Stimulated activated CD8-positive, alpha-beta memory T cell treated with anti-CD3 and anti-CD28 coated beads, Interleukin-15, amount 100 ng/mL, for 24 hours (primary cell): ENCODE measurements at places on chromosomes 1 and 21.

DNA sequence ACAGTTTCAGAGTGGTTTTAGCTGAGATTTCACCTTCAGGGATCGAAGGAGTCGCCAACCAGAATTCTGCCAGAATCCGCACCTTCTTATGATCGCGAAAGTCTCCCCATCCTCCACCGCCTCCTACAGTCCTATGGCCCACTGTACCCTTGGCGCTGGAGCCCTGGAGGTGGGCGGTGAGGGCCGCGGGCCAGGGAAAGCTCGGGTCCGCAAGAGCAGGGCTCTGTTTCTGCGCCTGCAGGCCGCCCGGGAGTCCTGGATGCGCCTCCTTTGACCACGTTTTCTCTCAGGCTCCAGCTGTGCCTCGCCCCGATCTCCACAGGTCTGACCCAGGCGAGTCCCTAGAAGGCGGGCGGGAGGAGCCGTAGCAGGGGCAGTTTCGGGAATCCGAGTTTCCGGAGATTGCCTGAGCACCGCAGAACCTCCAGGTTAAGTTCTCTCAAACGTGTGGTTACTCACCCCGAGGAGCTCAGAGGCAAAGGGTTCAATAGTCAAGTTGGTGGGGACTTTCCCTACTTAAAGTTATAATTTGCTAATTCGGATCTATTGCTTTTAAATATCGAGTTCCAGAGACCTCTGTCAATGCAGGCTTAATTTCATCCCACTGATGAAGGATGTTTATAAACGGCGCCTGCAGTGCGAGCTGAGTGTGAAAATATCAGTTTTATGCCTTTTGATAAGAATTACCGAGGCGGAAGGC lies 3.2 kb upstream of the LHX8 start:
- DNase-seq, result no peak

- DNase-seq, result no peak
These were observed 785 bp downstream of the PGLYRP4 start for GRCh38 chr1:153347856-153348255.

DNA sequence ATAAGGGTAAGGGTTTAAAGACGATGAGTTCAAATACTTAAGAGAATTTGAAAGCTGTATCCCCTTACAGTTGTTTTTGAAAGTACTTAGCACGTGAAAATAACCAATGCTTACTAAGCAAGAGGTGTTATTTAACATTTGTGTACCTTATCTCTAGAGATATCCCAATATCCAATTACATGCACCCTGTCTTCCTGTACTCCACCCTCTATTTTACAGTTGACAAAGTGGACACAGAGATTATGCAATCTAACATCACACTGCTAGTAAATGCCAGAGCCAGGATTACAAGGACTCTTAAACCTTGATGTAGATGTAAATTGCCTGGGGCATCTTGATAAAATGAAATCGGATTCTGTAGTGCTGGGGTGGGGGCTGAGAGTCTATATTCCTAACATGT lies 72.0 kb downstream of the GDAP2 start:
- DNase-seq, result no peak

DNA sequence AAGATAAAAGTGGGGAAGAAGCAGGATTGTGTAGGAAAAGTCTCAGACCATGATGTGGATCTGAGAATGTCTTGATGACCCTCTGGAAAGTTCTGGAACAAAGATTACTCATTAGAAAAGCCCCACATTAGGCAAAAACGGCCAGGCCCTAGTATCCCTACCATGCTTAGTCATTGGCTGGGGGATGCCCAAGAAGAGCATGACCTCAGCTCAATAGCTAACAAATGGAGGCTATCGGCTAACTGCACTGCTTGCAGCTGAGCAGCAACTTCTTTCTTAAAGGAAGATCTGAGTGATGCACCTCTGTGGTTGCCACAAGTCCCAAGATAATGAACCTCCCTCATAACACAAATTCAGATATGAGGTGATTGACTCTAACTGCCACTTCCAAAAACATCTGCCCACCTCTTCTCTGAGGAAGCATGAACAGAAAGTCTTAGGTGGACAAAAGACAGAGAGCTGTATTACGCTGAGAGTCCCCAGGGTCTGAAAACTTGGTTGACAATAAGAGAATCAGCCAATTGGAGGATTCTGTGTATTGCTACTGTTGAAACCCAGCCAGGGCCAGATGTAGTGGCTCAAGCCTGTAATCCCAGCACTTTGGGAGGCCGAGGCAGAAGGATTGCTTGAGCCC lies 64.6 kb upstream of the AK4 start:
- no peak for DNase-seq

DNA sequence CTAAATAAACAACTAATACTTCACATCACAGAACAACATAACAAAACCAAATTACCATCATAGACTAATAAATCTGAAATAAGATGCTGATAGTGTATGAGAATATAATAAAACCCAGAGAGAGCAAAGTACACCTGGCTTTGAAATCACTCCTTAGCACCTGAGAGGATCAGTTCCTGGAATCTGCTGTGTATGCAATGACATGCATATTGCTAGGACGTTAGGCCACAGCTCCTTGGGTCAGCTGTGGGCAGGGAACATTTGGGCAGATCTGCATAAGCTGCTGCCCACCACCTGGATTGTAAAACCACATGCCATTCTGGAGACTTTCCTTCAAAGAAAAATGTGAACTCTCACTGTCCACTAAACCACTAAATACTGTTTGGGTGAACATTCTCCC lies 81.1 kb downstream of the NR5A2 start:
- no peak for DNase-seq

DNA sequence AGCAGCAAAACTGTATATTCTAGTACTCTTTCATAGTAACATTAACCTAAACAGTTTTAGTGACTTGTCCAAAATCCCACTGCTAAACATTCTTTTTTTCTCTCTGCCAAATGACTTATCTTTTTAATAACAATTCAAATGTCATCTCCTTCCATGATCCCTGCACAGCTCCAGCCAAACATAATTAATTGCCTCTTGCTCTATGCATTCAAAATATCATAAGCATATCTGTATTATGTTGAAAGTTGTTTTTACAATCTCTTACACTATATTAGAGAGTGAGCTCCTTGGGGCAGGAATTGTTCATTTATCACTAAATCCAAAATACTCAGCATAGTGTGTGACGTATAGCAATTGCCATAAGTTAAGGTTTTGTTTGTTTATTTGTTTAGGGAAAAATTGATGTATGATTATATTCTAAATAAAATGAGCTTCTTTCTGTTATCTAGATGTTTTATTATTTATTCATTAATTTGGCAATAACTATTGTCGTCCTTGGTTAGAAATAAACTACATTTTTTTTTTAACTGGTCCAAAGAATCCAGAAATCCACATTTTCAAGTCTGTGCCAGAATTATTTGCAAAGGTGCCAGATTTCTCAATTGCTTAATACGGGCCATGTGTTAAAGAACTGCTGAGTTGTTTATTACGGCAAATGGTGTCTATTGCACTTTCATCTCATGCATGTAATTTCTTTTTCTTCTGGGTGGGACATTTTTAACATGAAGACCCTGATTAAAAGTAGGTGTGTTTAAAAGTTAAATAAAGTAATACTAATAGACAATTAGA lies 577.2 kb upstream of the ZRANB2 start:
- no peak for DNase-seq

DNA sequence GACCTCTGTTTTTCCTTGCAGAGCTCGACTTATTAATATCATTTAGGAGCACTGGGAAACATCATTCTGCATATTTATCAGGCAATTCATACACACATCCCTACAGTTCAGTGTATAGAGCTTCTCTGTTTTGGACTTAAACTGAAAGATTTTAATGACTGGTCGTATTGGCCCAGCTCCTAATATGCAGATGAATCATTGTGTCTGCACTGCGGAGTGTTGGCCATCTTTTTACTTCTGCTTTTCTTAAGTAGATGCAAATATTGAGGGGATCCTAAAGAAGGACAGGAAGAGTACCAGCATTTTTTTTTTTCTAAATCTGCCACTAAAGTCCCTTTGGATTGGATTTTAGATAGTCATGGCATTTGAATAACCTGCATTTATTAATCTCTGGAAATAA lies 154.8 kb downstream of the BACH1 start:
- DNase-seq, result no peak

- DNase-seq, result no peak
These were observed 8.5 kb upstream of the COL8A2 start for GRCh38 chr1:36133484-36133883.

GRCh38 chr1:8745346-8745745 lies 72.1 kb downstream of the RERE start:
- DNase-seq, result no peak

DNA sequence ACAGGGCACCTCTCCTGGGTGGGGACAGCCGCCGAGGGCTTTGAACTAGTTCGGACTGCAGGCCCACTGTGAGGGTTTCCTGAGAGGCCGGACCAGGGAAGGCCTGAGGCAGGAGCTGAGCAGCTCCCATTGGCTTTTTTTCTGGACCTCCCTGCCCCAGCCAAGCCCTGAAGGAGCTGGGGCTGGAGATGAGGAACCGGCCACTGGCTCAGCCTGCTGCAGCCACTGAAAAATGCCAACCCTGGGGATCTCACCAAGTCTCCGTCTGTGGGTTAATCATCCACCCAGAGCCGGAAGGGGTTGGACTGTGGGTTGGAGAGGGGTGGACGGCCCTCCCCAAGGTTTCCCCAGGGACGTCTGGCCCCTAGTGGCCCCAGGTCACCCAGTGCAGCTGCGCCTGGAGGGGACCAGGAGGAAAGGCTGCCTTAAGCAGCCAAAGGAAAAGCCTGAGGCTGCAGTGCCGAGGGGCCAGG lies 2.5 kb downstream of the VWA1 start:
- no peak for DNase-seq

DNA sequence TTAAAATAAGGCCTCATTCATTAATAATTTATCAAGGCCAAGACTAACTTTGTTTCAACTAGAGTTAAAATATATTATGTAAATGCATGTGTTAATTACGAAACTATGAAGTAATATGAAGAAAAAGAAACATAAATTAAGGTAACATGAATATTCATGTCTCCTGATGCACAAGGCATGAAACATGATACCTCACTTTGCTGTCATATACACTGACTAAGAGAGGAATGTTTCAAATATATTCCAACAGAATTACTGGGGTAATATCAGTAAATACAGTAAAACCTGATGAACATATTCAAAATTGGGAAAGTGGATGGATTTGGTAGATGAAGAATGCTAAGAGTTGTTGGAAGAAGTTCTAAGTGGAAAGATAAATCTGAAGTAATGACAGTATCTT lies 274.6 kb downstream of the LRRC7 start:
- DNase-seq, result no peak

- DNase-seq, result no peak
These were observed 78.2 kb upstream of the ARHGAP29 start for GRCh38 chr1:94315552-94316116.

DNA sequence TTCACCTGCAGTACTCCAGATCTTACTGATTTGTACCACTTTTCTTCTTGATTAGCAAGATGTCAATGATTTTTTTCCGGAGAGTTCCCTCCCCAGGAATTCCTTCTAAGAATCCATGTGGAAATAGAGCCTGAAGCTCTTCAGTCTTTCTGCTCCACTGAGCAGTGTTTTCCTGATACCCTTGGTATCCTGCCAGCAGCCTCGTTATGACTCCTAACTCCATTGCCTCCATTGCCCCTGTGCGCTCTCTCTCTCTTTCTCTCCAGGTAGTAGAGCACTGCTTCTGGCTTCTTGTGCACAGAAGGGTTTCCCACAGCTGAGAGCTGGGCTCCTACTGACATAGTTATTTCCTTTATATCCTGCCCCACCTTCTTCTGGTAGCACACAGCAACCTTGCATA lies 12.2 kb downstream of the UBE2U start:
- DNase-seq, result no peak

- DNase-seq, result no peak
These were observed 8.0 kb upstream of the DNM3 start for GRCh38 chr1:171833091-171833825.

- DNase-seq, result no peak
These were observed 5.4 kb downstream of the MEX3A start for GRCh38 chr1:156076609-156077429.

GRCh38 chr1:211068976-211069375 lies 65.0 kb downstream of the KCNH1 start:
- DNase-seq, result no peak

GRCh38 chr1:11802973-11803885 lies 2.5 kb downstream of the MTHFR start:
- DNase-seq, result peak; percentile 27

DNA sequence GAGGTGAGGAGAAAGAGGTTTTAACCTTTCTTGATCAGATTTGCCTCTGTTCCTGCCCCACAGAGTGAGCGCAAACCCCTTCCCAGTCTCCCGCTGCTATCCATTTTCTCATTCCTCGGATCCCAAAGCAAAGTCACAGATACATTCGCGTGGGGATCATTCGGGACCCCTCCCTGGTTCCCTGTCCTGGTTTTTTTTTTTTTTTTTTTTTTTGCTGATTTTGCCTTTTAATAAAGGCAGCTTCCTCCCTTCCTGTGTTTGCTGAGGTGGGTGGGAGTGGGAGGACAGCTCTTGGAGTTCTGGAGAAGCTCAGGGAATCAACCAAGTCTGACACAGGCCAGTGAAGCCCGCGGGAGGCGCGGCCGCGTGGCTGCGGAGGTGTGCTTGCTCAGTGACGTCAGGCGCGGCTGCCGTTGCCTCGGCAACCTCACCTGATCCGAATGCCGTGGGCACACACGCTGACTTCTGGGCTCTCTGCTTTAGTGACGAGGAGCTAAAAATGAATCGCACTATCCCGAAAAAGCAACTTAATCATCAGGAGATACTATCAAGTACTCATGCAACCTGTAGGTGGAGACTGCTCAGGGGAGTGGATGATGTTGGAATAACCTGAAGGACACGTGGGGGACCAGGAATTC lies 106.4 kb downstream of the TBX19 start:
- DNase-seq, result peak; percentile 48

DNA sequence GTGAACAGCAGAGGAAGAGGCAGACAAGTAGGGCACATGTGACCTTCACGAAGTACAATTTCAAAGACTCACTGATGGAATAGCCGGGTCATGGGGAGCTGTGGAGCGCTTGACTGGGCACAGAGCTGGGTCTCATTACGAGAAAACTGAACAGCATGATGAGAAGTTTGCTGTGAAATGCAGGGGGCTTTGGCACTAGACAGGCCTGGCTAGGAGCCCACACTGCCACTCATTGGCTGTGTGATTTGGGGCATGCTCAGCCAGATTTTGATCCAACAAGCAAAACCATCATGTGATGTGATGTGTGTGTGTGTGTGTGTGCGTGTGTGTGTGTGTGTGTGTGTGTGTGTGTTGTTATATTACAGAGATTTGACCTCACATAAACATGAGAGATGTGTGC lies 4.9 kb upstream of the IFNGR2 start:
- DNase-seq, result no peak

DNA sequence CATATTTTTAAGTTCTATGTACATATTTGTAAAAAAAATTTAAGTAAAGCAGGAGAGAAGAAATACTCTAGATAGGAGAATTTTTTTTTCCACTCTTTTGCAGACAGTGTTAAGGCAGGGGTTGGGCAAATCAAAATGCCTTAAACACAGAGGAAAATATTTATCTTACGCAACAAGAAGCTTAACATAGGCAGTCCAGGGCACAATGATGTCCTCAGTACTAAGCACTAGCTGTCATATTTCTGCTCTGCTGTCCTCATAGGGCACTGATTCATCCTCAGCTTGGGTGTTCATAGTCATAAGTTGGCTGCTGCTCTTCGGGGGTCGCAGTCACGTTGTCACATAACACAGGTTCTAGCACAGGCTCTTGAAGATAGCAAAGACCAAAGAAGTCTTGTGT lies 247.4 kb downstream of the PTBP2 start:
- DNase-seq, result no peak
